ENCODE measurements at places on chromosomes 11 and 22.

GRCh38 chr22:38863531-38864131 is 8.4 kb downstream of the CBX6 start:
- no peak for DNase-seq

GRCh38 chr11:62402226-62402959 is 16.4 kb upstream of the SCGB1A1 start:
- DNase-seq = no peak

DNA sequence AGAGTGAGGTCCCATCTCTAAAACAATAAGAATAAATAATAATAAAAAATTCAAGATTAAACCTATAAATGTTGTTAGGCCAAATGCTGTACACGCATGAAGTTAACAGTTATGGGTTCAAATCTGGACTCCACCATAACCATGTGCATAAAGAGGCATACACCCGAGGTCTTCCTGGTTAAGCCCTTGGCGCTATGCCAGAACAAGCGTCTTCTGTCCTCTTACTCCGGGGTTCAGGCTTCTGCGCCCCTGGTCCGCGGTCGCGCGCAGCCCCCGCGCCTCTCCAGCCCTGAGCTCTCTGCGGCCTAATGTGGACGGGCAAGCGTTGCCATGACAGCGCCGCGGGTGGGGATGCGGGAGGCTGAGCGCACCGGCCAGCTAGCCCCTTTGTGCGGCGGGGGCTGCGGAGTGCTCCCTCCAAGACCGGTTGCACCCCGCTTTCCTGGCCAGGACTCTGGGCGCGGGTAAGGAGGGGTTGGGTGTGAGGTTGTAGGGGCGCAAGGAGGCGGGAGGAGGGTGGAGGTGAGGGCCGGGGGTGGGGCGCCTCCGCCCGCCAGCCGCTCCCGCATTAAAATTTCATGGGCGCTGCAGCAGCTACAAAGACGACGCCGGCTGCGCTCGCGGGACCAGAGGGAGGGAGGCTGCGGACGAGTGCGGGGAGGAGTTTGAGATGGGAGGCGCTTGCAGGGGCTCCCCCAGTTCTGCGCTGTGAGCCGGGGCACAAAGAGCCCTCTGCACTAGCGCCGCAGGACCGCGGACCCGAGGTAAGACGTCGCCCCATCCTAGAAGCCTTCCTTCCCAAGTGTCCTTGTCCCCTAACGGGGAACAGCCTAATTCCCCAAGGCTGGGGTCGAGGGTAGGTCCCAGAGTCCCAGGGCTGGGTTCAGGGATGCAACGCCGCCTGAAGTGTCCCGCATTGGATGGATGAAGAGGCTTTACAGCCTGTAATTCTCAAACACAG is at the start of gene MIAT:
MIAT (plus strand) TSS at position 698 of the 961 bp plus-strand sequence.
- peak; percentile 49 for DNase-seq

GRCh38 chr11:68009391-68010089 is 587 bp upstream of the ALDH3B1 start:
- DNase-seq = no peak

GRCh38 chr11:103709371-103709770 is 327.1 kb upstream of the DDI1 start:
- no peak for DNase-seq

DNA sequence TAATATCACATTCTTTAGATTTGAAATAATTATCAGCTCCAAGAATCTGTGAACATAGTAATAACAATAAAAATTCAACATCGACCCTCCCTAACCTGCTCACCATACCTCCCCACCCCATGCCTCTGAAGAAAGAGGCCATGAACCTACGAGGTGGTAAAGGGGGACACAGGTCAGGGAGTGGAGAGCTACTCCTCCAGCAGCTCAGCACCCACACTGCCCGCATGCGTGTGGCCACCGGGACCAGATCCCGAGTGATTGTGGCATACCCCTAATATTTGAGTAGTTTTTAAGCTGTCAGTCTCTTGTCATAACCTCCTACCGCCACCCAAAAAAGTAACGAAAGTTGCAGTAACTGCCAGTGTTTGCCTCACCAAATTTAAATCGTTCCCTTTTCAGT is 16.8 kb upstream of the ADSL start:
- DNase-seq = no peak

DNA sequence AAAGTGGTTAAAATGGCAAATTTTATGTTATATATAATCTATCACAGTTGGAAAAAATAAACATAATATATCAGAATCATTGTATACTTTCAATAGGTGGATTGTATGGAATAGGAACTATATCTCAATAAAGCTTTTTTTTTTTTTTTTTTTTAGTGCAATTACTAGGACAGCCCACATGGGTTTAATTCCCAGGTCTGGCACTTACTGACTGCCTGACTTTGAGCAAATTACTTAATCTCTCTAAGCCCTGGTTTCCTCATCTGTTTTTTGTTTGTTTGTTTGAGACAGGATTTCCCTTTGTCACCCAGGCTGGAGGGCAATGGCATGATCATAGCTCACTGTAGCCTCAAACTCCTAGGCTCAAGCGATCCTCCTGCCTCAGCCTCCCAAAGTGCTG is 26.1 kb upstream of the BAIAP2L2 start:
- no peak for DNase-seq

- DNase-seq = no peak
Measured at GRCh38 chr22:47130883-47131631, 368.6 kb downstream of the TBC1D22A start.

- DNase-seq = no peak
Measured at GRCh38 chr11:15275141-15275540, 160.4 kb downstream of the INSC start.

DNA sequence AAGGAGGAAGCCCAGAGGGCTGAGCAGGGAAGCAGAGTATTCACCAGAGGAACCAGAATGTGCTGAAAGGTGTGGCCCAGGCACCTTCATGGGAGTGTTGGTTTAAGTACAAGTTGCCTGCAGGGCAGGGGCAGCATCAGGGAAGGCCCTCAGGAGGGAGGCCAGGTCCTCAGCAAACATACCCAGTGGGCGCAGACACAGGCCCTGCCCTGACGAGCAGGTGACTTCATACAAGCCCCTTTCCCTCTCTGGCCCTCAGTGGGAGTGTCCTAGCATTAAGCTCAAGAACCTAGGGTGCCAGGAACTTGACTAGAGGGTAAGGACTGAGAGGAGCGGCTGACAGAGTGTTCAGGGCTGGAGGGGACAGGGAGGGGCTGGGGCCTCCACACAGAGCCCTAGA is 7.5 kb upstream of the CASTOR1 start:
- no peak for DNase-seq

DNA sequence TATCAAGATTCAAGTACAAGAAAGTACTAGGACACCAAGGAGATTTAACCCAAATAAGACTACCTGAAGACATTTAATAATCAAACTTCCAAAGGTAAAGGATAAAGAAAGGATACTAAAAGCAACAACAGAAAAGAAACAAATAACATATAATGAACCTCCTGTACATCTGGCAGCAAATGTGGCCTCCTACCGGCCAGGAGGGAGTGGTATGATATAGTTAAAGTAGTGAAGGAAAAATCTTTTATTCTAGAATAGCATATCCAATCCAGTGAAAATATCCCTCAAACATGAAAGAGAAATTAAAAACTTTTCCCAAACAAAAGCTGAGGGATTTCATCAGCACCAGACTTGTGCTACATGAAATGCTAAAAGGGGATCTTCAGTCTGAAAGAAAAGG is 104.7 kb upstream of the GUCY1A2 start:
- no peak for DNase-seq

- no peak for DNase-seq
Measured at GRCh38 chr11:91902312-91902711, 322.3 kb upstream of the FAT3 start.

DNA sequence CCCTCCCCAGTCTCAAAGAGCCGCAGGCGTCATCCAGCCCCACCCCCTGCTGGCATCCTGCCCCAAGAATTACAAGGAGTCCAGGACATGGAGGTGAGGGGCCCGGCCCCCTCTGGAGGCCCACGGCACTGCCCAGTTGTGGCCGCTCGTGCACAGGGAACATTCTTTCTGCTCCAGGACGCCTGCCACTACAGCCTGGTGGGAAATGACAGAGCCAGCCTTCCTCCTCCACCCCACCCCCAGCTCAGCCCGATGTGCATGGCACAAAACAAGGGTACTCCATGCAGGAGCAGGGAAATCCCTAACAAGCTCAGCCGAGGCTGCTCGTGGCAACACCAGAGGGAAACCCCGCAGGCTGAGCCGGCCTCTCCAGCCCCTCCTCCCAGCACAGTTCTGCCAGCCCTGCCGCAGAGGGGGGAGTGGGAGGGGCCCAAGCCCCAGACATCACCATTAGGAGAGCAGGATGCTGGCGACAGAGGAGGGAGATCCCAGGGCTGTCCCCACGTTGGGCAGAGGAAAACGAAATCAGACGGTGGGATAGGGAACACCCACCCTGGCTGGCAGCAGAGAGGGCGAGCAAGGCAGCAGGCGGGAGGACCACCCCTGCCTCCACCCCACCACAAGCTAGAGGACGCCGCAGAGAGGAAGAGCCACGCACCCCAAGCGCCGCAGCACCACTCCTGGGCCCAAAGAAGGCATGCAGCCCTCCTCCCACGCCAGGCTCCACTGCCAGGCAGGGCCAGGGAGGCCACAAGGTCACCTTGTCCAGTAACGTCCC is 10.0 kb downstream of the IGSF9B start:
- no peak for DNase-seq

DNA sequence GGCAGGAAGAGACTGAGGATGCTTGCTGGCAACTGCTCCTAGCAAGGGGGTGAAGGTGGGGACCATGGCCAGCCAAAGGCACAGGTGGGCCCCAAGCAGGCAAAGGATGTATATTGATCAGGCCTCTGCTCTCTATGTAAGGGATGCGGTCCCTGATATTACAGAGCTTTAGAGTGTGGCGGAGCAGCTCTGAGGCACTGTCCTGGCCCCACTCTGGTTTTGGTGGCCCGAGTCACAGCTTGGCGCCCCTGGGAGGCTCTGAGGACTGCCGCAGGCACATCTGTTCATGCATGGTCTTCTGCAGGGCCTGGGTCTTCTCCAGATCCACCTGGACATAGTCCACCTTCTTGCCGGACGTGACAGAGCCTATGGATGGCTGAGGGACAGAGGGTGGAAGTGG is 45.5 kb downstream of the GAB4 start:
- DNase-seq = no peak

DNA sequence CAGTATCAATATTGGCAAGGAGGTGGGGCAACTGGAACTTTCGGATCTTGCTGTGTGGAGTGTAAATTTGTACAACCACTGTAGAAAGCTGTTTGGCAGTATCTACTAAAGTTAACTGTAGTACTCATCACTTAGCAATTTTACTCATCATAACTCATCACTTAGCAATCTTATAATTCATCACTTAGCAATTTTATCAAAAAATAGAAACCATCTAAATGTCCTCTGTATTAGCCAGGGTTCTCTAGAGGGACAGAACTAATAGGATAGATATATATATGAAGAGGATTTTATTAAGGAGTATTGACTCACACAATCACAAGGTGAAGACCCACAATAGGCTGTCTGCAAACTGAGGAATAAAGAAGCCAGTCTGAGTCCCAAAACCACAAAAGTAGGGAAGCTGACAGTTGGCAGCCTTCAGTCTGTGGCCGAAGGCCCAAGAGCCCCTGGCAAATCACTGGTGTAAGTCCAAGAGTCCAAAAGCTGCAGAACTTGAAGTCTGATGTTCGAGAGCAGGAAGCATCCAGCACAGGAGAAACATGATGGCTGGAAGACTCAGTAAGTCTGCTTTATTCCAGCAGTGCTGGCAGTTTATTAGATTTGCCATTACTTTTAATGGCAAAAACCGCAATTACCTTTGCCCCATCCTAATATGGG is 92.9 kb upstream of the USP47 start:
- DNase-seq = no peak

- no peak for DNase-seq
Measured at GRCh38 chr11:78256962-78257361, 68.2 kb downstream of the USP35 start.

DNA sequence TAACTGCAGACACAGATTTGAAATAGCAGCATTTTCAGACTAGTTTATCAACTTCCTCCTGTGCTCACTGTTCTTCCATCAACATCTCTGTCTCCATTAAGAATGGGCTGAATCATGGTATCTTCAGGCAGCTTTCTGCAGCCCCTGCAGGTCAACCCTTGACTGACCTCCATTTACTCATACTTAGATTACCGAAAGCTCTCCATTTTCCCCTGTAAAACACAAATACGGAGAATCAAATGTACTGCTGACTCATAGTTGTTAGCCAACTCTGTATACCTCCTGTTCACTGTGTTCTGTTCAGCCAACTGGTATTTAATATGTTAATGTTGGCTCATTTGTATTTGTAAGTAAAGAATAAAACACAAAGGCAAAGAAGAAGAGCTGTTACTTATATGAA is 364.0 kb downstream of the CASP12 start:
- DNase-seq = no peak

GRCh38 chr11:38005597-38005996 is 1407.6 kb upstream of the RAG2 start:
- no peak for DNase-seq

- DNase-seq = no peak
Measured at GRCh38 chr11:92711926-92712325, 257.5 kb upstream of the MTNR1B start.

DNA sequence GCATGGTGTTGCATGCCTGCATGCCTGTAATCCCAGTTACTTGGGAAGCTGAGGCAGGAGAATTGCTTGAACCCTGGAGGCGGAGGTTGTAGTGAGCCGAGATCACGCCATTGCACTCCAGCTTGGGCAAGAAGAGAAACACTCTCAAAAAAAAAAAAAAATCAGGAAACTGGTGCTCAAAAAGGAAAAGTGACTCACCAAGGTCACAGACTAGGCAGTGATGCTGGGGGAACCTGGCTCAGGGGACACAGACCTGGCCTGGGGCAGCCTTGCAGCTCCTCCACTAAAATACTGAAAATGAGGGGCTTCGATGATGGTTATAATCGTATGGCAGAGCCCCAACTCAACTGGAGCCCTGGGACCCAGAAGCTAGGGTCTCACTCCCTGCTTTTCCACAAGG is 8.1 kb upstream of the SLC35E4 start:
- DNase-seq = no peak

DNA sequence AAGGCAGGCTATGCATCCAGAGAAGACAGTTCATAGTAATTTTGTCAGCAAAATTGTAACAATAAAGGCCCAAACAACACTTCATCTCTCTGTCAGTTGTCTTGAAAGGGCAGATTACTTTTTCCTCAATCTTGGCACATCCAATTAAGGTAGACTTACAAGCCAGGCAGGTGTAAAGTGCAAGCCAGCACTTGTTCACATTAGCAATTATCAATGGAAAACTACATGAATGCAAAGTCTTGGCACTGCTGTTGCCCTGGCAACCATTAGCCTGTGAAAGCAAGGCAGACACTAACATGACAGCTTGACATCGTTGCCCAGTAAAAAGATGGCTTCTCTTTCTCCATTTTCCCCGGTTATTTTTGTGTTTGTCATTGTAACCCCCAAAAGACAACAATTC is 677.2 kb upstream of the TENM4 start:
- DNase-seq = no peak

- no peak for DNase-seq
Measured at GRCh38 chr11:95306801-95307200, 75.8 kb upstream of the SESN3 start.
